Suppressor macrophage treated with lipopolysaccharide for 4 hours (primary cell): ENCODE measurements at places on chromosomes 13 and 19.
A peak's percentile ranks its signal among the peaks of the same experiment; 100 is the strongest.

DNA sequence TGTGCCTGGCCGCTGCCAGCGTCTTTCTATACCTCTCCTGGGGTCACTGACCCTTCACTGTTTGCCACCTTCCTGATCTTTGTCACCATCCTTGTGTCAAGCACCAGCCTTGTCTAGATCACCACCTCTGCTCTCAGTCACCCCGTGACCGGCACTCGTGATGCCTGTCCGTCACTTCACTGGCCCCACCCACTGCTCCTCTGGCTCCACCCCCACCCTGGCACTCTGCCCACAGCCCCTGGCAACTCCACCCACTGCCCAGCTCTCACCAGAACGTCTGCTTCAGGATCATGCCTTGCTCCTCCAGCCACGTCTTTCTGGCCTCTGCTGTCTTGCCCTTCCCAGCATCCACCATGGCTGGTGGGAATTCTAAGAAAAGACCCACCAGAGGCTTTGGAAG is 24.8 kb upstream of the PLA2G4C start:
- no peak for DNase-seq

DNA sequence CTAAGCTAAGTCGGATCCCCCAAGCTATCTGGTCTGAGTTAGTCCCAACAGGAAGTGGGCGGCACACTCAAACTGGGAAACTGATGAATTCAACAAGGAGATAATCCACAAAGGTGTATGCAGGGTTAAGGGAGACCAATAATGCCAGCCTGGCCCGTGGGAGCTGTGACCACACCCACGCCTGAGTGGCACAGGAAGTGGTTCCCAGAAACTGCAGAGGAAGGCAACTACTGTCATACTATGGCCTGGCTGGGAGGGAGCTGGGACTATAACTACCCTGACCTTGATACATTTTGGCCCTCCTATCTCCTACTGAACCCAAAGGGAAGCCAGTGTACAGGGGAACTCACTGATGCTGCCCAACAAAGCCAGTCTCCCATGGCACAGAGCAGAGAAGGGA is 85.5 kb upstream of the TDRD3 start:
- no peak for DNase-seq

- DNase-seq, result peak; percentile 45
Observed at GRCh38 chr13:46641274-46642081, 88.5 kb downstream of the LRCH1 start.

DNA sequence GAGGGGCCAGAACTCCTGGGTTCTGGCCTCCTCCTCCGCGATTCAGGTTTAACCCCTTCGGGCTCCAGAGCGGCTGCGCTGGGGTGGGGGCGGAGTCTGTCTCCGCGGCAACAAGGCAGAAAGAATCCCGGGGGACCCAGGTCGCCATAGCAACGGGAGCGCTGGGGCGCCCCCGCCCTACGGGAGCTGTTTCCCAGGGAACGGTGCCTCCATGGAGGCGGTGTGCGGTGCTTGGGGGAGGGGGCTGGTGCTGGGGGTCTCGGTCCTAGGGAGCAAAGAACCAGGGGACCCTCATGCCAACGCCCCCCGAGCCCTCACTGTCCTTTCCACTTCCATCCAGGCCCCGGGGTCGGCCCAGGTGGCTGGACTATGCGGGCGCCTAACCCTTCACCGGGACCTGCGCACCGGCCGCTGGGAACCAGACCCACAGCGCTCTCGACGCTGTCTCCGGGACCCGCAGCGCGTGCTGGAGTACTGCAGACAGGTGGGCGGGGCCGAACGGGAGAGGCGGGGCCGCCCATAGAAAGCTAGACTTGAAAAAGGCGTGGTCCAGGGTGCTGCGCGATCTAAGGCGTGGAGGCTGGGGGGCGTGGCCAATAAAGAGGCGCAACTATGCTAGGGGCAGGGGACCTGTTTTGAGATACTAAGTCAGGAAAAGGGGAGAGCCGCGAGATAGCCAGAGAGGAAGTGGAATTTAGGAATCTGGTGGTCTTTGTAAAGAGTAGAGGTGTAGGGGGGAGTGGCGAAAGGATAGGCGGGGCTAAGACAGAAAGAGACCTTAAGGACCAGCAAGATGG is 1.2 kb downstream of the APLP1 start:
- peak; percentile 81 for DNase-seq

DNA sequence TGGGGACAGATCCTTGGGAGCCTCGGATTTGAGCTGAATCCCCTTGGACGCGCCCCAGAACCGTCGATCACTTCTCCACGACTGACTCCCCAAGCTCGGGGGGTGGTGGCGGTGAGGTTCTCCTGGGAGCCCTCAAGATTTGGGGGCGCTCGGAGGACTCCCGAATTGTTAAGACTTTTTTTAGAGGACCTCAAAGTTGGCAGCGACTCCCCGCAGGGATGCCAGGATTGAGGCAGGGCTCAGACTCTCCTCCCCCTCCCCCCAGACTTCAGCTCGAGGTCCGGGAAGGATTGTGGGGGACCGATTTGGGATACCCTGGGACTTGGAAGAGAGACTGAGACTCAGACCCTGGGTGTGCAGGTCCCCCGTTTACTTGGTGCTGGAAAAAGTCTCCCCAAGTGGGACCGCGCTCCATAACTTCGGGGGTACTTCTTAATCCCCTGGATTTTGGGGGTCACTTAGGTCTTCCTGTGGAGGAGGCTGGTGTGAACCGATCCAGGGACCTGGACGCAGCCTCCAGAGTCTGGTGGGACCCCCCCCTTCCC is 665 bp downstream of the VASP start:
- DNase-seq, result no peak

DNA sequence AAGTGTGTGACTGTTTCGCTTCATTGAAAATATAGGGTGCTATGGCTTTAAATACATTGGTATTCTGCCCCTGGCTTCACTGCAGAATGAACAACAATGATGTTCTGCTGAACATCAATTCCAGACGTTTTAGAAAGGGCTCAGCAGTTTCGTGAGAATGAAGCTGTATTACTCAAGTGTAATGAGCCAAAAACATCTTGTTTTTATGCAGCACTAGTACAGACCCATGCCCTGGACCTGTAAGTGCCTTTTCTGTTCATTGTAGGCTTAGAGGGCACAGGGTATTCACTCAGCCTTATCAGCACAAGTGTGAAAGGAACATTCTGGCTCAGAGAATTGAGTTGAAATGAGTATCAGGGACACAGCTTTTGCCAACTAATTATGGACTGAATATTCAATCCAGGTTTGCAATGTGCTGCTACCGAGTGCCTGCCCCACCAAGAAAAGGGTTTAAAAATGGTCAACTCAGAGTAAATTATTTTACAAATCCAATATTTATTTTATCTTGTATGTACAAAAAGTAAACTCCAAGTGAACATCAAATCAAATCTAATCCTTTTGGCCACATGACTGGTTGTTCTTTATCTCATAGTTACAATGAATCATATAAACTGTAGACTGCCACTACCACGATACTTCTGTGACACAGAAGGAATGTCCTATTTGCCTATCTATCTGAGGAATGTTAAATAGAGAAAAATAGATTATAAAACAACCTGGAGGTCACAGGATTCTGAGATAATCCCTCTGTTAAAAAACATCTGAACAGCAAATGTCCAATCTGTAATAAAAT is 362.8 kb downstream of the NALCN start:
- DNase-seq, result no peak

- DNase-seq, result no peak
Observed at GRCh38 chr13:29909975-29910674, 59.7 kb upstream of the UBL3 start.

GRCh38 chr13:24288870-24289269 is 20.5 kb upstream of the C1QTNF9 start:
- DNase-seq, result peak; percentile 72

- no peak for DNase-seq
Observed at GRCh38 chr19:18687740-18688465, 4.4 kb downstream of the CRTC1 start.

DNA sequence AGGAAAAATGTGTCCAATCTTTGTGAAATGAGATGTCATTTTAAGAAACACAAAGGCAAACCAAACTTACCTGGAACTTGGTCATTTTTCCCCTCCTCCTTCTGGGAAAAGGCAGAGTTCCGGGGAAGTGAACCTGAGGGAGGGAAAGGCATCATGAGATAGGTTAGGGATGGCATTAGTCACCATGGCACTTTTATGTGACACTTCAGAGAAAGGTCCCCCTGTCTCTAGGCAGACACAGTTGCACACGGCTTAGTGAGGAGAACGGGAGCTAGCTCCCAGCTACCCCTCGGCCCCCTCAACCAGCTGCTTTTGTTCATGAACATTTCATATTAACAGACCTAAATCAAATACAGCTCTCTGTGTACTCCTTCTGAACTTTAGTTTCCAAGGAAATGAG is 1.5 kb downstream of the ZNF235 start:
- no peak for DNase-seq

DNA sequence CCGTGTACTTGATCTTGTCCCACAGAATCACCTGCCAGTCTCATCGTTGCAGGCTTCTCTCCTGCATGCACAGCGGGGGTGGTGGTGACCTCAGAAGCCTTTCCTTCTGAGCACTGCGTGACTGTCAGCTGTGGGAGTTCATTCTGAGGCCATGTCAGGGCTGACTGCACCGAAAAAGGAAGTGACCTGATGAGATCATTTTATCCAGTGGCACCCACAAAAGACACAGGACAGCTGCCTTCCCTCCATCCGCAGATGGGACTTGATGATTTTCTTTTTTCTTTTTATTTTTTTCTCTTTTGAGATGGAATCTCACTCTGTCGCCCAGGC is 89.7 kb downstream of the RAB20 start:
- peak; percentile 94 for DNase-seq

GRCh38 chr19:8004723-8005513 is 523 bp downstream of the ELAVL1 start:
- peak; percentile 12 for DNase-seq

DNA sequence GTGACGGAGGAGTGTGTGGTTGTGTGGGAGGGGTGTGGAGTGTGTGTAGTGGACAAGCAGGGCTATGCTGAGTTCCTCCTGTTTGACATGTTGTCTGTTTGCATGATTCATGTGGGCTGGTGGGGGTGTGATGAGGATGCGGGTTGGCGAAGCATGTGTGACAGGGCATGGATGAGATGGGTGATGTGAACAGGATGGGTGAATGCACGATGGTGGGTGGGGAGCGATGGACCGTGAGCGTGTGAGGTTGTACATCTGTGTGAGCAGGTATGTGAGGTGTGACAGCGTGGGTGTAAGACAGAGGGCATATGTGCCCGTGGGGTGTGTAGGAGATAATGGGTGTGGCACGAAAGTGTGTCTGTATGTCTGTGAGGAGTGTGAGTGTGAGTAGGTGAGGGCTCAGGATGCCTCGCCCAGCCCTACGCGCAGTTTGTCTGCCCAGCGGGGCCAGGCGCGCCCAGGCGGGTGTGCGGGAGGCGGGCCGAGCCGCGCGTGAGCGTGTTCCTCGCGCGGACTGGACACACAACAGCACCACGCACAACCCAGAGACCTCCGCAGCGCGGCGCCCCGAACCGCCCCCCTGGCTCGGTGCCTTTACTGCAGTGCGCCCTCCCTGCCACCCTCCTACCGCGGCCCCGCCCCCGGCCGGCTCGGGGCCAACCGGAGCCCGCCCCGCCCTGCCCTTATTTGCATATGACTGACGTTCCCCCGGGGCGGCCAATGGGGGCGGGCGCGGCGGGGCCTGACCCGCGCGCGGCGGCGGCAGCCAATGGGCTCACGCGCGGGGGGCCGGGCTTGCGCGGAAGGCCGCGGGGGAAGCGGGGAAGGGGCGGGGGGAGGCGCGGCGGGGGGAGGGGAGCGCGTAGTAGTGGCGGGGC is 14.4 kb downstream of the CIC start:
- peak; percentile 97 for DNase-seq

GRCh38 chr13:25375727-25376358 is 4.1 kb downstream of the ATP8A2 start:
- DNase-seq, result peak; percentile 65

- DNase-seq, result no peak
Observed at GRCh38 chr13:94708031-94708859, 4.1 kb downstream of the SOX21 start.

DNA sequence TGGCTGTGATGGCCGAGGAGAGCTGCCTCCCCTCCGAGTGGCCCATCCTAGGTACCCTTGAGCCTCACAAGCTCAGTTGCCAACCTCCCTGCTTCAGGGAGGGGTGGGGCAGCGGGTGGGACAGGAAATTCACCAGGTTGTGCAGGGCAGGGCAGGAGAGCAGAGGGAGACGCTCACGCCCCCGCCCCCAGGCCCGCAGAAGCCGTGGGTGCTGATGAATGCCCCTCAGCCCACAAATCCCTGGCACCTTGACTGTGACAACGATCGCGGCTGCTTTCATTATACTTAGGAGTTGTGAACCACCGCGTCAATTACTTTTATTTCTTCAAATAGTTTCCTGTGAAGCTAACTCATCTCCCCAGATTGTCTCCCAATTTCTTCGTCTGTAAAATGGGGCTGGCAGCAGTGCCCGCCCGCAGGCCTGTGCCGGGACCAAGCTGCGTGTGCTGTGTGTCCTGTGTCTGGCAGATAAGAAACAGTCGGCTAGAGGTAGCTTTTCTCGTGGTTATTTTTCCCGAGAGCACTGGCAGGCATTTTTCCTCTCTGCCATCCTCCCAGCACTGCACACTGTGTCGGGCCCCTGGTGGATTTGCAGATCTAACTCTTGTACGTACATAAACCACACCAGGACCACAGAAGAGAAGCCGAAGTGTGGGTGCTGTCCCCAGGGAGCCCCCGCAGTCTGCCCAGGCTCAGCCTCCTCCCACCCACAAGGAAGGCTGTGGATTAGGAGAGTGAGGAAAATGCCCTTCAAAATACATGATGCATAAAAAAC is 7.9 kb upstream of the RASA3 start:
- DNase-seq, result no peak

DNA sequence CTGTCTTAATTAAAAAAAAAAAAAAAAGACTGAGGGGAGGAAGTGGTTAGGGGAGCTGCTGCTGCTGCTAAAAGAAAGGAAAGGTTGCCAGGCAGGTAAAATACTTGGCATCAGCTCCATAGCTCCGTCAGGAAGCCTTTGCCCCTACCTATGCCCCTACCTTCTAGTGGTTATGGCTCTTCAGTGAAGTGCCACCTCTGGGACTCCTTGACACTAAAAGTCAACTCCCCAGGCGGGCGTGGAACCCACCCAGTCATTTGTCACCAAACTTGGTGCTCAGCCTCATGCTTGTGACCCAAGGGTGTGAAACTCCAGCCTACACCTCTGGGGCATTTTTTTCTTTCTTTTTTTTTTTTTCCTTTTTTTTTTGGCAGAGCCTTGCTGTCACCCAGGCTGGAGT is 4.9 kb upstream of the NECTIN2 start:
- DNase-seq, result no peak

DNA sequence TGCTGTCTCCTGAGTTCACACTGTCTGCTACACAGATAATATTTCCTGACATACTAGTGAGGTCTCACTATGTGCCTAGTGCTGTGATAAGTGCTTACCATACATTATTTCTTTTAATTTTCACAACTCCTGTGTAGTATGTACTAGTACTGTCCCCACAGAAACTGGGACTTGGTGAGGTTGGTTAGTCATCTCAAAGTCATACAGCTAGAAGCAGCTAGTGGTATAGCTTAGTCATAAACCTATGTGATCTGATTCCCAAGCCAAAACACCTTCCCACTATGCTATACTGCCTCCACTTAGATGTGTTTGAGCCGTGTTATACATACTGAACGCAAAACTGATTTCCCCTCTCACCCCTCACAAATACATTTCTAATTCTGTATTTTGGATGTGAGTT is 10.5 kb downstream of the MTMR6 start:
- DNase-seq, result peak; percentile 48
